ENCODE measurements at places on chromosomes 1 and 21.

DNA sequence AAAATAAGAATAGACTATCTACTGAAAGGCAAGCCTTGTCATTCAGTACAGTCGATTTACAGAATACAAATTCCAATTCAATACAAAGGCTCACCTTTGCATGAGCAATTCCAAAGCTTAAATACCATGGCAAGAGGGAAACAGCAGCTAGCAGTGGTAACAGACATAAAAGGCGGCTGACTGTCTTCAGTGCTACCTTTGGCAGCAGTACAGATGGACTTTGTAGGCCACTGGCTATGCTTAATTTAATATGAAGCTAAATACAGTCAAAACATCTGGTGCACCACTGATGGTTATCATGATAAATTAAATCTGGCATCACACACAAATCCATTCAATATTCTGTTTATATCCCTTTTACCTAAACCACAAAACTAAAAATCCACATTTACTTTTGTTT is 62.4 kb downstream of the RERE start:
- no peak for DNase-seq

GRCh38 chr1:97996880-97997279 is 76.0 kb upstream of the DPYD start:
- DNase-seq: no peak

DNA sequence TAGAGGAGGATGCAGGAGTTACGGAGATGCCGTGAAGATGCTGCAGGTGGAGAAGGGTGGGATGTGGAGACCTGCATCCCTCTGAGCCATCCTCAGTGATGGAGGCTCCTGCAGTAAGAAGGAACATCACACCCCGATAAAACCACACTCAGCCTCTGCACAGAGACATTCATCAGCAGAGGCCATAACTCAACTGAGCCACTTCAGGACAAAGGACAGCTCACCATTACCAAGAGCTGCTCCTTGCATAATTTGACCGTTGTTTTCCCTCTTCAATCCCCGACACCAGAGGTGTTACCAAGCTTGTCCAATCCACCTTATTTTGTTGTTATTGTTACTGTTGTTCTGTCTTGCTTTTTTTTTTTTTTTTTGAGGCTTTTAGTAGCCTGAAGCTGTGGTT is 543.9 kb downstream of the AJAP1 start:
- DNase-seq: no peak

DNA sequence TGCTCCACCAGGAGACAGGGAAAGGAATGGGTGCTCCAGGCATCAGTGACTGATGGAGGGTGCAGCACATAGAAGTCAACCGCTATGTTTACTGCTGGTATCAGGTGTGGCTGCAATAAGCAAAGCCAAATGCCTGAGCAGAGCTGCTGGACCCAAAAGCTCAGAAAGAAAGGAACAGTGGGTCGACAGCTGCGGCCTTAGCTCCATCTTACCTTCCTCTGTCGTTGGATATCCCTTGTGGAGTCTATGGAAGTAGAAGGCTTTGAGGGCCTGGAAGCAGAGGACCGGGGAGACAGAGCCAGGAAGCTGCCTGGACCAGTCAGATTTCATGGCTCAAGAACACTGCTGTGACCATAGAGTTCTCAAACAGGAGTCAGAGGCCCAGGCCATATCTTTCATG is 45.3 kb downstream of the RIMS3 start:
- DNase-seq: no peak
